ENCODE measurements at places on chromosomes 2 and 18.

GRCh38 chr2:217990791-217991465 lies 11.9 kb downstream of the TNS1 start:
- no peak for DNase-seq

DNA sequence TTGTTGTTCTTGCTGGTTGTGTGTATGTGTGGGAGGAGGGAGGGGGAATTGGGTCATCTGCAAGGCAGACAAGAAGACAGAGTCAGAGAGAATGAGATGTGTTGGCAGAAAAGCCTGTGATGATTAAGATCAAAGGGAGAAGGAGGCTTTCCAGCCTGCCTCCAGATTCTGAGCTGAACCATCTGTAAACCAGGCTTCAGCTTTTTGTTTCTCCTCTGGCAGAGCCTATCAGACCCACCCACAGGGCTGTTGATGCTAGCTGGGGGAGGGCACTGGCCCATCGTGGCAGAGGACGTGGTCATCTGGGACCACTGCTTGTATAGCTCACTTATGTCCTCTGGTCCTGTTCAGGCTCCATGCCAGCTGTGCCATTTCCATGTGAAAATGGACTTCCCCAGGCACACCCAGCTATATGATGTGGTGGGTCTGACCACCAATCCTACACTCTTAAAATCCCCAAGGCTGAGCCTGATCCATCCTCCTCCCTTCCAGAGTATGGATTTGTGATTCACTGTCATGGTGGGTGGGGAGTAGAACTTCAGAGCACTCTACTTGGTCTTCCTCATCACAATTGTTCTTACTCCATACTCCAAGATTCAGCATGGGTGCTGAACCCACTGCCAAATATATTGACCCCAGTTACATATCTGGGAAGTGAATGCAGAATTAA lies 27.8 kb upstream of the COL6A3 start:
- DNase-seq = no peak

- no peak for DNase-seq
Observed at GRCh38 chr2:80700961-80701360, 396.4 kb upstream of the LRRTM1 start.

- no peak for DNase-seq
Observed at GRCh38 chr2:28627722-28628480, 123.7 kb upstream of the PPP1CB start.

DNA sequence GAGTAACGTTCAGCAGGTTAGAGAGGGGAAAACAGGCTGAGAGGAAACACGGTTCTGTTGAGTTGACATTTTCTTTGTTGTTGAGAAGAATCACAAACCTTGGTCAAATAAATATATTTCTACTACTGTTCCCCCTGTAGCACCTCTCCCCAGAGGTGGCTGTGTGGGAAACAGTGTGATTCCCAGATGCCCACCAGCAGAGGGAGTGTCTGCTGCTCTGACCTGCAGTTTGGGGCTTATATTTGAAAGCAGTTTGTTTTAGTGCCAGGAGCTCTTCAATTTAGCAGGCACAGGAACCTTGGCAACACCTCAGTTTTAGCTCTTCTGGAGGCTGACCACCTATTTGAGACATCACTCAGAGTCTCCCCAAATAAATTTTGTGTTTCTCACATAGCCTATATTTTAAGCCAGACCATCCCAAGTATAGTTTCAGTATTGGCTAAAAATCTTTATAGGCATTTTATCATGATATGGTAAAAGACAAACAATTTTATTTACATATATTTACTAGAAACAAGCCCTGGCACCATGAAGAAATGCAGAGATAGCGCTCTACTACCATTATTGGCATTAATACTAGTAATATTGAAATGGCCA lies 75.7 kb downstream of the PIK3C3 start:
- no peak for DNase-seq

DNA sequence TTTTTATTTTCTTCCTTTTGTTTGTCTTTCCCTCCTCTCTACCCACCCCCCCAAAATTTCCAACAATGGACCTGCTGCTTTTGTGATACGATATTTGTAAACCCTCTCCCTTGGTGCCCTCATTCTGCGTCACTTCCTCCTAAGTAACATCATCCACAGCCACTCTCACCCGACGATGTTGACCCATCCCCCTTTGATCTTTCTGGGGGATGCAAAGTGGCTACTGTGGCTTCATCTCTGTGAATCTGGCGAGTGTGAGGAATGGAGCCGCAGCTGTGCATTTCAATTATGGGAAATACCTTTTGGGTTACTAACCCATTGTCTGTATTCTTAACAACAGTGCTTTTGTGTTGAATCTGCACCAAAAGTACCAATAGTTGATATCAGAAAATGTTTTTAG lies 19.4 kb downstream of the ANTXR1 start:
- DNase-seq = no peak

DNA sequence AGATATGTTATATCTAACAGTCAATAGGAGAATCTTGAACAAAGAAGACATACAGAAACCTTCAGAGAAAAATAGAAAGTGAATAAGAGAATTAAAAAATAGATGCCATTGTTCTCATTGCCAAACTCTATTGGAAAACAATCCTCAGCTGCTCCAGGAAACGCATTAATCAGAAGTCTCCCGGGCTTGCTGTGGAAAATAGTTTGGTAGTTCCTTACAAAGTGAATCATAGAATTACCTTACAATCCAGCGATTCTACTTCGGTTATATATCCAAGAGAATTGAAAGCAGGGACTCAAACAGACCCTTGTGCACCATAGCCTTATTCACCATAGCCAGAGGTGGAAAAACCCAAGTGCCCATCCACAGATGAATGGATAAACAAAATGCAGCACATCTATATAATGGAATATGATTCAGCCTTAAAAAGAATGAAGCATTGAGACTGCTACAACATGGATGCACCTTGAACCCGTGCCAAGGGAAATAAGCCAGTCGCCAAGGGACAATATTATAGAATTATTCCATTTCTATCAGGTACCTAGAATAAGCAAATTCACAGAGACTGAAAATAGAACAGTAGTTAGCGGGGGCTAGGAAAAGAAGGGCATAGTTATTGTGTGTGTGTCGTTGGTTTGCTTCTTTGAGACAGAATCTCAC lies 21.9 kb upstream of the CHRNA1 start:
- no peak for DNase-seq

DNA sequence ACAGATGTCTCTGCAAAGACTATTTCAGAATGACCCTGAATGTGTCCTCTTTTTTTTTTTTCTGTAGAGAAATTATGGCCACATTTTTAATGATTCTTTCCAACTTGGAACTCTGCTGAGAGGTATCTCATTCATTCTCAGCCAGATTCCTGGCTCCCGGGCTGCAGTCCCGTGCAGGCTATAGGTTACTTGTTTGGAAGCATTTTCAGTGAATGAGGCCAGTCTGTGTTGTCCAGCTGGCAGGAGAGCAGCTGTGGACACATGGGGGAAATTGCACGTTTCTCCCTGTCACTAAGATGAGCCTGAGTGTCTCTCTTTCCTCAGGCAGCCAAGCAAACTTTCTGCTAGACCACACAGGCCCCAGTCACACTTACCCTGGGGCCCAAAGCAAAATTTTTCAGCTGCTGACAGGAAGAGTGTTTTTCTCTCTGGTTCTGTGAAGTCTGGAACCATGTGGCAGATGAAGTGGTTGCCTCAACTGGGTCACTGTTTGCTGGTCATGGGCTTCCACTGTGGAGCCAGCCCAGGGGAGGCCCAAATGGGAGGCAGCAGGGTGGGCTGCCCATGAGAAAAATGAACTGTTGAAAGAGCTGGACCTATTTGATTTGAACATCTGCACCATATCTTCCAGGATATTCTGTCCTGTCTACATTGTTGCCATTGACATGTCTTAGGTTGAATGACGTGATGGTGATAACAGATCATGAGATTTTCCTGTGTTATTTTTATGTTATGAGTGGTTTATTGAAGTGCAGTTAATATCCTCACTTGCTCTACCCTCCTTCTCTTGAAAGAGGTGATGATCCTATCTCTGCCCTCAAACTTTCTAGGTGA lies 431.2 kb downstream of the LPIN1 start:
- DNase-seq = no peak

- no peak for DNase-seq
Observed at GRCh38 chr2:6823111-6823510, 42.6 kb downstream of the CMPK2 start.

GRCh38 chr18:25727281-25727985 lies 363.0 kb downstream of the SS18 start:
- no peak for DNase-seq

DNA sequence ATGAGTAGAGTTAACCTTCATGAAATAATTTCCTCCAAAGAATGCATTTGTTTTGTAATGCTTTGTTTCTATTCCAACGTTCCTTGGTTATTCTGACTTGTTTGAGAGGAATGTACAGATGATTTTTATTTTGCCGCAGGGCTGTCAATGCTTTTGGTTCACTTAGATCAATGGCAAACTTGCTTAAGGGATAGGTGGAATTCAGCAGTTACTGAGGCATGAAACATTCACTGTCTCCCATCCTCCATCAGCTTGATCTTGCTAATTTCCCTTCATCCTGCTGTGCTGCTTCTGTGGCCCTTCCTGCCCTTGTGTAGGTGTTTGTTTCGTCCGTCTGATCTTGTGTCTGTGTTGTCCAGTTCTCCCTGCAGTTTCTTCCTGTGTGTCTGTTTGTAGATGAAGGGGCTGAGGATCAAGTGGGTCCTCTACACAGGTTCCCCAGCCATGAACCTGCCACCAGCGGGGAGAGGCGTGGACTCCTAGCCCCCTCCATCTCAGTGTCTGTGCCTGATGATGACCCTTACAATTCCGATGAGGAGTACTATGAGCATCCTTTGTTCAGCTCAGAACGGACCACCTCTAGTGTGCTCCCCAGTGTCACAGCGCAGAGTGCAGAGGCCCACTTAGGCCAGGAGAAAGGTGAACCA lies 84.2 kb upstream of the UNC80 start:
- no peak for DNase-seq

GRCh38 chr2:220574038-220574437 lies 946.6 kb downstream of the SLC4A3 start:
- no peak for DNase-seq

- DNase-seq = no peak
Observed at GRCh38 chr2:109127556-109127955, 1.4 kb upstream of the SH3RF3 start.

DNA sequence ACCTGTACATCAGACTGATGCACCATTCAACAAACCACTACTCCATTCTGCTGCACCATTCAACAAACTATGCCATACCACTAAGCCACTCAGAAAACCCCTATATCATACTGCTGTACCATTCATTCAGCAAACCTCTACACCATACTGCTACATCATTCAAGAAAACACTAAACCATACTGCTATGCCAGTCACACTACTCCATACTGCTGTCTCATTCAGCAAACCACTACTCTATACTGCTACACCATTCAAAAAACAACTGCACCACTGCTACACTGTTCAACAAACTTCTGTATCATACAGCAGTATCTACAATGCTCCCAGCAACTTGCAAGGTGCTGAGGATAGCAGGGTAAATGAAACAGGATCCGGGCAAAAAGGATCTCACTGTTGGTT lies 12.9 kb upstream of the SLC1A4 start:
- DNase-seq = no peak

GRCh38 chr18:56542476-56542875 lies 95.9 kb downstream of the TXNL1 start:
- no peak for DNase-seq

DNA sequence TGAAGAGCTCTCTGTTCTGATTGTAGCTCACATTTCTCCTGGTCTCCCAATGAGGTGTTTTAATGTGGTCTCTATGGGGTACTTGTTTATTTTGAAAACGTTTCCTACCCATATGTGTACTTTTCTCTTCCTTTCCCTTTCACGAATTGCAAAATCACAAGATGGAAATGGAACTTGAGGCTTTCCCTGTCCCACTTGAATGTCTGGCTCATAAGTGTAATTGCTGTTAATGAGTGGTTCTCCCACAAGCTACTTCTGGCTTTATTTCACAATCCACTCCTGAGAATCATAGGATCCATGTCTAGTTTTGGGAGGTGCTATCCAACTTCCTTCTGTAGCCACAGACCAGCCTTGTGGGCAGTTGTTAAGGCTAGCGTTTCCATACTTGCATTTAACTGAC lies 81.1 kb upstream of the CAVIN2 start:
- DNase-seq = no peak

DNA sequence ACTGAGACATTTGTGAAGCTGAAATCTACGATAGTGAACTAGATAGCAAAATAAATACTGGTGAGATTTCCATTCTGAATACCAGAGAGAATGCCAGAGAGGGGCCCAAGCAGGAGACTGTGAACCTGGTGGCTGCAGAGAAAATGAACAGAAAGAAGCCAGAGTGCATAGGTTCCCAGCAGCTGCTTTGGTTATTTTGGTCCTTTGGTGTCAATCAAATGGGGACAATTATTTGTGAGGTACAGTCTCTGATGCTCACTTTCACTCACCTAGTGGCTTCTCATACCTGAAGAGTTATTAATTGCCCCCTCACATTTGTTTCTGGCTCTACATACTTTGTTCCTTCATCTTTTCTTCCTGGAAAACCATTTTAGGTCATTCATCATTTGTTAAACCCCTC lies 812.1 kb downstream of the CPS1 start:
- DNase-seq = no peak

- DNase-seq = peak; percentile 83
Observed at GRCh38 chr2:29012211-29012681, 31.1 kb downstream of the TOGARAM2 start.

DNA sequence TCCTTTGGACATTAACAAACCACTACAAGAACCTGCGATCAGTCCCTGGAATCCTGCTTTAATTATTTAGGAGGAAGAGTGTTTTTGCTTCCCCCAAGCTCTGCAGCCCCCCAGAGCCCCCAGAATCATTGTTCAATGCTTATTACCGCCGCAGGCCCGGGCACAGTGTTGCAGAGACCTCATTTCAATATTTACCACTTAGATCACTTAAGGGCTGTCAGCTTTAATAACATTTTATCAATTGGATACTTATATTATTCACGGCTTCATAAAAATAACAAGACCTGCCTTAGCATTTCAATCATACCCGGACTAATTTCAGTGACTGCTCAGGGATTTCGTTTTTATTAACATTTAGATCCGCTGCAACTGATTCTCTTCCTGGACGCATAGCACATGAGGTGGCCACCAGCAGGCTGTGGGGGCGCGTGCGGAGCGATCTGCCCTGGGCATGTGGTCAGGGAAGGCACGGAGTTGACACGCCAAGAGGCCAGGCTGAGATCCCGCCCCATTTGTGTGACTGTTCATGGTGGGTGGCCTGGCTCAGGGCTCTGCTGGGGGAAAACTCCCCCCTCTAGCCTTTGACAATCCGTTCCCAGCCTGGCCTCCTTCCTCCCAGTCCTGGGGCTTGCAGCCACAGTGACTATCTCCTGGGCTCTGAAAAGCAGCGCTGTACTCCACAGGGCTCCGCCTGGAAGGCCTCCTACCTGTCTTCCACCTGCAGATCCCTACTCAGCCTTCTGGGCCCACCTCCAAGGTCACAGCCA lies 267.6 kb downstream of the SRBD1 start:
- no peak for DNase-seq

DNA sequence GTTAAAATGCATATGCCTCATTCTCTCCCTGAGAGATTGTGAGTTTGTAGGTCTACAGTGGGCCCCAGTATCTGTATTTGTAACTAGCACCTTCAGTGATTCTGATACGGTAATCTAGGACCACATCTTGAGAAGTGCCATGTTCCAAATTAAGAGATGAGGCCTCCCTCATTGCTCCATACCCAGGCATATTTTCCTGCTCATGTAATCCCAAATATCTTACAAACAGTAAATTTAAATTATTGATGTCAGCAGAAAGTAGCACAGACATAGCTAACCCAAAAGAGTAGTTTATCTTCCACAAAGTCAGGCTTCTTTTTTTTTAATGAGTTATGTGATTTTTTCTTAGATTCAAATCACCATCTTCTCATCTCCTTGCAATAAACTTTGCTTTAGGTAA lies 263.8 kb downstream of the SETBP1 start:
- DNase-seq = no peak

- no peak for DNase-seq
Observed at GRCh38 chr2:88429929-88430328, 22.6 kb downstream of the FOXI3 start.

- no peak for DNase-seq
Observed at GRCh38 chr2:173028141-173028540, 47.5 kb upstream of the MAP3K20 start.

All from natural killer cell treated with Interleukin-12 subunit alpha and Interleukin-12 subunit beta and Interleukin-15 and Interleukin-18, amount 100 ng/mL, for 72 hours (primary cell).